Endothelial cell of umbilical vein (primary cell): ENCODE measurements at places on chromosomes 2 and 18. TPM values are rescaled to one million over a fixed set of nuclear protein-coding genes. Genes with fewer than 3 reads are reported as not detected.
A peak's percentile ranks its signal among the peaks of the same experiment; 100 is the strongest.

GRCh38 chr18:11387880-11388279 is 221.5 kb upstream of the SLC35G4 start:
- DNase-seq: peak; percentile 25

DNA sequence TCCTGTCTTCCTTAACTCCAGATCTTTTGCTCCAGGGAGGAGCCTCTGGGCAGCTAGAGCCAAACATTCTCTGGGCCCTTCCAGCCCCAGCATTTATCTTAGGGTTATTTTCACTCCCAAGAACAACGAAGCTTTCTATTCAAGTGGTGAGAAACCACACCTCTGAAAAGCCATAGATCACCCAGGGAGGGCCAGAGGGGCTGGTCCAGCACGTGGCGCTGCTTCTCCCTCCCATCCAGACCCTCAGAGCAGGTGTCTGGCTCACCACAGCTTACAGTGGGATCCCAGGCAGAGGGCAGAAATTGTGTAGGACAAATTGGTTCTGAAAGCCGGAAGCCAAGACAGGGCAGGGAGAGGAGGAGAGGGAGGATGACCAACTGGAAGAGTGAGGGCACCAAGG is 74.0 kb upstream of the PKDCC start:
- DNase-seq: no peak

DNA sequence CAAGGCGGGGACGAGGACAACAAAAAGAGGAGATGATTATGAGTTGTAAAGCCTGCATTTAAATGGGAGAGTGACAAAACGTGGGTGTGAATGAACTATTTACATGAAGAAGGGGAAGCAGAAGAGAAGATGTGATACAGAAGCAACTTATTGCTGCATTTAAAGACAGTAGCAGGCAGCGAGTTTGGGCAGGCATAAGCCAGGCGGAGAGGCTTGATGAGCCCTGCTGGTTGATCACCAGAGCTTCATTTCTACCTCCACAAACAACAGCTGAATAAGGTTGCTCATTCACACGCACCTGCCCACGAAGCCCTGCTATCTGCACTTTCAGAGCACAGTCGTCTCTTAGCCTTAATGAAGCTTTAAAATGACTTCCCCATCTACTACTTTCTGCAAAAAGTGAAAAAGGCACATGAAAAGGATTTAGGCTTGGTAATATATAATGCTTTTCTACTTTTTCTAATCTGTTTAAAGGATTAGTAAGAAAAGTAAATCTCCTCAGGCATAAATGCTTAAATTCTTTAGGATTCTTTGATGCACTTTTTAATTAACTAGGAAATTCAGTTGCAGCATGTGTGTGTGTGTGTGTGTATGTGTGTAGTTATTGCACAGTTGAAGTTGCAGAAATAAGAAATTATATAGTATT is 3.1 kb downstream of the SLC38A11 start:
- DNase-seq: no peak

The EXOC6B gene
- total RNA-seq: 23.6 and 34.8 TPM in 2 replicates

The CD8B2 gene
- not detected in 2 replicates for total RNA-seq

The CFAP65 gene
- not detected in 2 replicates for total RNA-seq

The MYL1 gene
- not detected in 2 replicates for total RNA-seq
